ENCODE measurements at places on chromosomes 7 and 10. TPM values are rescaled to one million over a fixed set of nuclear protein-coding genes. Genes with fewer than 3 reads are reported as not detected.

The GJD4 gene
- total RNA-seq = not detected

The IKZF1 gene
- 6.5 TPM for total RNA-seq

The TMEM26 gene
- 5.1 TPM for total RNA-seq

The RELN gene
- total RNA-seq = 15.6 TPM

The TDRD1 gene
- 0.20 TPM for total RNA-seq

The LRMDA gene
- 12.7 TPM for total RNA-seq

The TSPAN15 gene
- total RNA-seq = 23.4 TPM

The GFRA1 gene
- total RNA-seq = 49.8 TPM

The TSPAN33 gene
- 6.2 TPM for total RNA-seq

The SPDYE1 gene
- total RNA-seq = 0.10 TPM

The PITX3 gene
- 0.39 TPM for total RNA-seq

The NPFFR1 gene
- total RNA-seq = 0.59 TPM

The CYP3A4 gene
- 2.6 TPM for total RNA-seq

The VSTM2A gene
- total RNA-seq = 0.20 TPM

The PPP1R17 gene
- total RNA-seq = not detected

The ZNF467 gene
- 3.6 TPM for total RNA-seq

The HOXA5 gene
- total RNA-seq = 4.7 TPM

The NUTM2E gene
- total RNA-seq = 0.20 TPM

The MOGAT3 gene
- total RNA-seq = not detected

GRCh38 chr7:74267756-74268565 is 13.8 kb upstream of the RFC2 start:
- DNase-seq = no peak

- DNase-seq = no peak
Observed at GRCh38 chr10:114616516-114616915, 41.6 kb downstream of the ABLIM1 start.

- DNase-seq = no peak
Observed at GRCh38 chr7:139698844-139699243, 79.0 kb downstream of the HIPK2 start.

DNA sequence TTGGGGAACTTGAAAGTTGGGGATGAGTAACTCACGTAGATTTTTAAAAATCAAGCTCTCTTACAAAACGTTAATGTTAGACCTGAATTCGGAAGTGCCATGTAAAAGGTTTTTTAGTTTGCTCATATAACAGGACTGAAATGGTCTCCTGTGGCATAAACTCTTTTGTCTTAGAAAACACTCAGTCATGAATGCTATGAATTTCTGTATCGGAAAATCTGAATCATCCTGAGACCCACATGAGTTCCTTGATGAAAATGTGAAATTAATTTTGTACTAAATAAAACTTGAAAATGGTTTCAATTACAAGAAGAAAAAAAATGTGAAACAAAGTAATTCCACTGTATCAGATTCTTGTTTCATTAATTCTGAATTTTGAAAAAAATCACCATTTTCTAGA is 134.8 kb upstream of the BMPER start:
- DNase-seq = peak; percentile 76

DNA sequence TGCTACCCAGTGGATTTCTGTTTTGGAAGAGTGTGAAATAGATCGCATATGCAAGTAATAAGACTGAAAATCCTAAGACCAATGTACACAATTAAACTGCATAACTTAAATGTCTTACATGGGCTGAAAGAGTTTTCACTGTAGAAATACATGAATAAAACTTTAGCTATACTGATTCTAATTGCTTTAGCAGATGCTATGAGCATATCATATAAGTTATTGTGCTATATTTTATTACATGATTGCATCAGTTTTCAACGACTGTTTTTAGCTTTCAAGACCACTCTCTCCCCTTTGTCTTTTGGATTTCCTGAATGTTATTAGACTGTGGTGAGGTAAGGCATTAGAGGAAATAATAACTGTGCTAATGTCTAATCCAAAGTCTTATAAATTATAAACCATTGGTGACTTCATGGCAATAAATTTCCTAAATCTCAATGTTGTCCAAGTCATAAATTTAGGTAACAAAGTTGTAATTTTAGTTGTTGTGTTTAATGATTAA is 124.5 kb downstream of the SEMA3A start:
- DNase-seq = no peak

GRCh38 chr7:17682586-17682985 is 257.7 kb downstream of the SNX13 start:
- no peak for DNase-seq

DNA sequence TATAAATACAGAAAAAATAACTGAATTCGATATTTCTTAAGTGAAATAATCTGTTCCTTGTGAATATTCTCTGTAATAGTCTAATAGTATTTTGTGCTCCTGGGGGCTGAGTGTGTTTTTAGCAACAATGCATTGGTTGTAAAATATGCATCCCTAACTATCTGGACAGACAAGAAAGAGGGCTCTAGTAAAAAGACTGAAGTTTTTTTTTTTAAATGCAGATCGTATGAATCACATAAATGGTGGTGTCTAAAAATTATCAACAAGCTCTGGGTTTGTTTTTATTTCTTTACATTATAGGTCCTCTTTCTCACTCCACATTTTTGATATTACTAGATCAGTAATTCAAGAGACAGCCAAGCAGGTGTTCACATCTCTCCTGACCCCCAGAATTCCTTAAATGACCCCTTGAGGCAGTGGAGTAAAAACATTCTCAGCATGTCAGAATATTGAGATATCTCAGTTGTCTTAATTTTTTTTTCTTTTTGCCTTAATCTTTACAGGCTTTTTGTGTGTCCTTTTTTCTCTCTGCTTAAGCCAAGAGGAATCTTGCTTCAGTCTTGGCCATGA is 18.2 kb downstream of the ARID5B start:
- DNase-seq = no peak

DNA sequence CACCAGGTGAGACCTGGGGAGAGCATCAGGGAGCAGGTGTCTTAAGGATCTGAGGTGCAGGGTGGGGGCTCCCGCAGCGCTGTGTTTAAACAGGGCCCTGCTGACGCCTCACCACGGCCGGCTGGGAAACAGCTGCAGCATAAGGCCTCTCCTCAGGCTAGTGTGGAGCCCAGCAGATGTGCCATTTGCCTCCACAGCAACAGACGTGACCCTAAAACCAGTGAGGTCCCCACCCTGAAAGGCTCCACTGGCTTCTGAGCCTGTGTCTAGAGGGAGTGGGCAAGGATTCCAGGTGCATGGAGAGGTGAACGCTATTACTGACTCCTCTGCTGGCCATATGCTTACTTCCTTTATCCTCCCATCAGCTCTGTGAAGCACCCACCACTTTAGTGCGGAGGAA is 47.8 kb downstream of the SYPL1 start:
- DNase-seq = no peak

DNA sequence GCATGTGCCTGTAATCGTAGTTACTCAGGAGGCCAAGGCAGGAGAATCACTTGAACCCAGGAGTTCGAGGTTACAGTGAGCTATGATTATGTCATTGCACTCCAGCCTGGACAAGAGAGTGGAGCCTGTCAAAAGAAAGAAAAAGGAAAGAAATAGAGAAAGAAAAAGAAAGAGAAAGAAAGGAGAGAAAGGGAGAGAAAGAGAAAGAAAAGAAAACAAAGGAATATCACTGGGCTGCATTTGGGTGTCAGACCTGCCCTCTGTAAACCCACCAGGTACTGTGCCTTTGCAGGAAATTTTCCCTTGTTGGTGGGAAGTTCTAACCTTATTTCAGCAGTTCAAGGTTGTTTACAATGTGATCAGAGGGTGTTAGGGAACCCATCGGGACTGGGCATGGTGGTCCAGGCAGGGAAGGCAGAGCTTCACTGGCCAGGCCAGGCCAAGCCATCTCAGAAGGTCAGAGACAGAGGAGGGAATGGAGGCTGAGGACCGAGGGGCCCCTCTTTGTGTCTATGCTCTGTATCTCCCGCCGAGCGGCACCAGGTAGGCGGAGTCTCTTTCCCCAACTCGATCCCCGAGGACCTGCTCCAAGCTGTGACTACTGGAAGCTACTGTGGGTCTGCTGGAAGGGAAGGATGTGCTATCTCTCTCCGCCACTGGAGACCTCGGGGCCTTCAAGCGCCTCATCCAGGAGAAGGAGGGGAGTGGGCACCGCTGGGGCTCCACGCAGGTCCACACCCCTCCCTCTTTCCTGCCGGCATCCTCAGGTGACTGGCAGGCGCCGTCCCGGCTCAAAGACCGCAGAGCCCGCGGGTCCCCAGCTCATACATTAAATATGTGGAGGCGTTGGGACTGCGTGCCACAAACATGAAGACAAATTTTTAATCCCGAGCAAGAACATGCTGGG is 15.2 kb upstream of the KAZALD1 start:
- DNase-seq = no peak

DNA sequence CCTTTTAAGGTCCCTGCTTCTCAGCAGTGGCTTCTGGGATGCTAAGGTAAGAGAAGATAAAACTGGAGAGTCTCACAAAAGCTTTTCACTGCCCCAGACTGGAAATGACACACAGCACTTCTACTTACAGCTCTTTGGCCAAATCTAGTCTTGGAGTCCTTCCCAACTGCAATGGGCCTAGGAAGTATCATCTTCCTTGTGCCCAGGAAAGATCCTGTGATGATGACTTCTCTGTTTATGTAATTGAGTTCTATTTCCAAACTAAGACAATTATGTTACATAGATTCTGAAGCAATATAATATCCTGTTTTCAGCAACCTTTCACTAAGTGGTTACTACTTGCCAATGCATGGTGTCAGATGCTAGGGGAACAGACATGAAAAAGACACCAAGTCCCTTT is 234.1 kb downstream of the PTEN start:
- no peak for DNase-seq

DNA sequence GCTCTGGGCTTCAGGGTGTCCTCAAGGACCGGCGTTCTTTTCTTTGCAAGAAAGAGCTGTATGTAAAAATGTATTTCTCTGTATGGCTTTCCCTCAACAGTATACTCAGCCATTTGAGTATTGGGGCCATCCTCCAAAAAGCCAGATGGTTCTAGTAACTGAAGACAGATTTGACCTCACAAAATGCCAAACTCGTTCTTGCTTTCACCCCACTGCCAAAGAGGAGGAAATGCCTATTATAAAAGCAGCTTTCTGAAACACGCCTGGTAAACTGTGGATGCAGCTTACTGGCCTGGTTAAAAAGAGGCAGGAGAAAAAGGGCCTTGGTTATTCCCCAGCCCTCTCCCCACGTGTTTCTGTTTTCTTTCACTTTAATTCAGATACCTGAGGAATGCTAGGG is 7.7 kb upstream of the HTR5A start:
- DNase-seq = no peak

DNA sequence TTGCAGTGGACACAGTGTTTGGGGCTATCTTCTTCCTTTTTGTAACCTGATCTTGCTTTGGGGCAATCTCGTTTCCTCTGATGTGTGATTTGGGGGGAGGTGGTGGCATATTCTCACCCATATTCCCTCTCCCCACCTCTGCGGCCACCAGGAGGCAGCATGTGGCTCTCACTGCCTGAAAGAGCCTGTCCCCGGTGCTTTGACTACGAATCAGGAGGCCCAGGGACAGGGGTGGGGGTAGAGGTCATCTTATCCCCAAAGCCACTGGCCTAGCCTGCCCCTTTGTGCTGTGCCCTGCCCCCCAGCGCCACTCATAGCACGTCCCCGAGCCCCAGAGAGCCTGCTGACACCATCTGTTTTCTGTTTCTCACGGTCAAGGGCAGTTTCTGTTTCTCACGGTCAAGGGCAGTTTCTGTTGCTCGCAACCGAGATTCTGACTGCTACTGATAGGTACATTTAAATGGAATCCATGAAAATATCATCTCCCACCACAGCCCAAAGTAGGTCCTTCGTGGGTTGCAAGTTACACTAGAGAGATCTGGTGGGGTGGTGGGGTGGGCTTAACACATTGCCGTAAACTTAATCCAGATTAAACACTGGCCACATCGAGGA is 28.2 kb downstream of the PHYH start:
- DNase-seq = no peak

- DNase-seq = no peak
Observed at GRCh38 chr7:143290293-143290692, 2.1 kb downstream of the CASP2 start.

DNA sequence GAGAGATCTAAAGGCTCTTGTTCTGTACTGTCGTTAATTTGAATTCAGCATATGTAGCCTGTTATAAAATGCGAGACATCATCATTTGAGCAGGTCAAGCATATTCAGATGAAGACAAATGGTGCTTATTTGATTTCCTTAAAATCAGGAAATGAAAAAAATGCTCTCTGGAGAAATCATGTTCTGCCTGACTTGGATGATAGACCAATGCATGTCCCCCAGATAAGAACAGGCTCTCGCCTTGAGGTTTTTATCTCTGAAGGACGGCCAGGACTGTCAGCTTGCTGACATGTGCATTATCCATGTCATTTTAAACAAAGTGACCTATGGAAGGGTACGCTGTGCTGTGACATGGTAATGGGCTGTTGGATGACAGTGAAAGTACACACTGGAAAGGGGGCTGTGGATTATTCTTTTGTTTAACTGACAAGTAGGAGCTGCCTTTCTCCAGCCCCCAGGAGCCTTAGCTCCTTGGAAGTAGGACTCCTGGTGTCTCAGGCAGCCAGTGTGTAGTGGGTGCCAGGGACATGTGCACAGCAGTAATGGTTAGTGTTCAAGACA is 695.1 kb upstream of the GALNT17 start:
- DNase-seq = no peak

DNA sequence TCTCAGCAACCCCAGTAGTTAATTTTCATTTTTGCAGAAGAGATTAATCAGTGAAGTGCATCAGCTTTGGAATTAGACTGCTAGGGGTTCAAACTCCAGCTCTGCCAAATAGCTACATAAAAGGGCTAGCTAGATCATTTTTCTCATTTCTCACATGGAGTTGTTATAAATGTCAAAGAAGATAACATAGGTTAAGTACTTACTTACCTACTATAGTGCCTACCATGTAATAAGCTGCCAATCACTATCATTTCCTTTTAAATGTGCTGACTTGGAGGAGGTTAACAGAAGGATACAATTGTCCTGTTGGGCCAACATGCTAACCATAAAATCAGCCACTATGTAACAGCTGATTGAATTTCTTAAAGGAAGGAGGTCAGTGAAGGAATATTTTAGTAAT is 40.7 kb downstream of the KDM7A start:
- no peak for DNase-seq

DNA sequence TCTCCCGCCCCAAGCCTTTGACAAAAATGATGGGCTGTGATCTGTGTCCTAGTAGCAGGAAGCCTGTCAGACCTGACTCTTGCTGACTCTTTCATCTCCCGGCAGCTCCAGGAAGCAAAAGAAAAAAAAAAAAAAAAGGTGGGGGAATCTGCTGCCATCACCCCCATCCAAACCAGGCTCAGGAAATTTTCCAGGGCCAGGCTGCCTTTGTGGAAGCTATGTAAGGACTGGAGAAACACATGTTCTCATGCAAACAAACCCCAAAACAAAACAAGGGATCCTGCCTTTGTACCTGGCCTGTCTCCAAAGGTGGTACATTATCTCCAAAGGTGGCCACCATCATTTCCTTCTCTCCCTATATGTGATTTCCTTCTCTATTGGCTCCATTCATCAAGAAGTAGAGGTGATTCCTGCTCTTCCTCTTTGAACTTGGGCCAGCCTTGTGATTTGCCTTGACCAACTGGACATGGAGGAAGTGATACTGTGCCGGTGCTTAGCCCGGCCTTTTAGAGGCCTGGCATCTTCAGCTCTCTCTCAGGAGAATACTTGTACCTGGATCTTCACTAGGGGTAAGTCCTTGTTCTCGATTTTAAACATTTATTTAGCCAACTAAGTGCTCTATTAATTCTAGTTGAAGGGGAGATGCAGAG is 192.2 kb upstream of the SVIL start:
- peak; percentile 71 for DNase-seq
